ENCODE measurements at places on chromosomes 3 and 15. TPM values are rescaled to one million over a fixed set of nuclear protein-coding genes. Genes with fewer than 3 reads are reported as not detected.
A peak's percentile ranks its signal among the peaks of the same experiment; 100 is the strongest.

GRCh38 chr15:70583006-70583405 is 180.4 kb downstream of the UACA start:
- DNase-seq, result no peak

DNA sequence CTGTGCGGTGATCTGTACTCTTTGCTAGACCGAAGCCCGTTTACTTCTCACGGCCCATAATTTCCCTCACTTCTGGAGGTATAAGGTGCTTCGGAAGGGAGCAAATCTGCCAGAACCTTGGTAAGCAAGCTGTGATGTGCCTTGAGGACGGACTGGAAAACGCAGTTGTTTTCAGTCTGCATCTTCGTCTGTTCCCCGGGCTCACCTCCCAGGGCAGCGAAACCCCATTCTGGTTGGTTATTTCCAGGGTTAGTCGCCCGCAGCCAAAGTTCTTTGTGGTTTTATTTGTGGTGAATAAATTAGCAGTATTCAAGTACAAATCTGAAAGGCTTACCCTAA is 401 bp downstream of the RAMAC start:
- no peak for DNase-seq

GRCh38 chr15:65626856-65627255 is 5.1 kb downstream of the SLC24A1 start:
- DNase-seq, result no peak

DNA sequence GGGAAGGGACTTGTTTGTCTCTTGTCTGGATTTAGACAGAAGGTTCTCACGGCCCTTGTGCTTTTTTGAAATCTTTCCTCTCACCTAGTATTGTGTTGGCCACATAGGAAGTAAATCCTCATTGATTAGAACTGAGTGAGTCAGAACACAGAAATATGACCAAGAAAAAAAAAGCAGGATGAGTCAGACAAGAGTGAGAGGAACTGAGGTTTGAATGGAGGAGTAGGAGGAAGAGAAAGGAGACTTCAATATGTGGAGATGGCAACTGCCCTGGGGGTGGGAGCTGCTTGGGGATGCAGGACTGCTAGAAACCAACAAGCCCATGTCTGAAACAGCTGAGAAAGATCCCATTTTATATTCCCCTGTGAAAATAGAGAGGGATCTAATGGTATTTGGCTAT is 194.1 kb upstream of the ZBTB20 start:
- DNase-seq, result no peak

DNA sequence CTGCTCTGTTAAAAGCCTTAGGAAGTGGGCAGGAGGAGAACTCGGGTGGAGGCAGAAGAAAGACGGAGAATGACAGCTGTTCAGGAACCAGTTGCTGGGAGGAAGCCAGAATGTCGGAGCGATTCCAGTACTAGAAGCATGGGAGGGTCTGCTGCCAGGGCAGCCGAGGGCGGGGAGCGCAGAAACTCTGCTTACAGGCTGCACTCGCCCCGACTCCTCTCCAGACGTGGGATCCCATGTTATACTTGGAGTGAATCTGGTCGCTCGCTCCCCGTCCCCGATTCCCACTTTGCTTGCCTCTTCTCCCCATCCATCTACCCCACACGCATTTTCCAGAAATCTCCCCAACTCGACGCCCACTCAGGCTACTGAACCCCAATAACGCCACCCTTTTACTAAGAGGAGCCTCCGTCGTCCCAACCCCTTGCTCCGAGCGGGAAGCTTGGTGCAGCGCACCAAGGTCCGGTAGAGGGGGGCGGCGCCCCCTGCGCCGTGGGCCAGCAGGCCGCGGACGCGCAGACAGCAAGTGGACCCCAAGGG is 665 bp downstream of the GATM start:
- no peak for DNase-seq

GRCh38 chr15:93500155-93500554 is 411.1 kb upstream of the RGMA start:
- no peak for DNase-seq

DNA sequence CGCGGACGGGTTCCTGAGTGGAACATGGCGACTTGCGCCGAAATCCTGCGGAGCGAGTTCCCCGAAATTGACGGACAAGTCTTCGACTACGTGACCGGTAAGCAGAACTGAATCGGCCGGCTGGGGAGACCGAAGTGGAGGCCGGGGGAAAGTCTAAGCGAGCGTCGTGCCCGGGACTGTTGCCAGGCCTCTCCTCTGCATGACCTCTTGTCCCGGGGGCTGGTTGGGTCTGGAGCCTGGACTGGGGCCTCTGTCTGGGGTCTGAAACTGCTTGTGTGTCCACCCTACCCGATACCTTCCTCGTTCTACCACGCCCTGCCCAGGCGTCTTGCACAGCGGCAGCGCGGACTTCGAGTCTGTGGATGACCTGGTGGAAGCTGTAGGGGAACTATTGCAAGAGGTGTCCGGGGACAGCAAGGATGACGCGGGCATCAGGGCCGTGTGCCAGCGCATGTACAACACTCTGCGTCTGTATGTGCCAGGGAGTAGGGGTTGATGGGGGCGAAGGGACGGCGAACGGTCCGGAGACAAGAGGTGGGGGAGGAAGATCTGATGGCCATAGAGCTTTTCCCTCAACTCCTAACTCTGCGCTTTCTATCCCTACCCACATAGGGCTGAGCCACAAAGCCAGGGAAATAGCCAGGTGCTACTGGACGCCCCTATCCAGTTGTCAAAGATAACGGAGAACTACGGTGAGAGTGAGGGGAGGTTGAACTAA is at the start of gene ABCF3:
TSS of gene ABCF3 (plus strand) at position 16 of the 718 bp plus-strand sequence. CDS start at position 25, 9 bp downstream.
- DNase-seq, result no peak

DNA sequence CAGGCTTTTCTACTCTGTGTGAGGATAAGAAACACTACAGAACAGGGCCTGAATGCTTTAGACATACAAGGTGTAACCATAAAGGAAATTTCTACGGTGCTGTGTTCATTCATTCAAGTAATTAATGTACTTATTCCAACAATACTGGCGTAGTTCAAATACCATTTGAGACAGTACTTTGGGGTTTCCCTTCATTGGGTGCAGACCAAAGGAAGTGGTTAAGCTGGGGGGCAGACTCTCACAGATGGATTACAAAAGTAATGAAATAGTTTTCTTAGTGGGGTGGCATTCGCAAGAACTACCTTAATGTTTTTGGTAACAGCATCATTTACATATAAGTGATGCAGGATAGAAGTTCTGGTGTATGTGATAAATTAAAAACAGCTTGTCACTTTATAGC is 65.9 kb downstream of the BTD start:
- no peak for DNase-seq

DNA sequence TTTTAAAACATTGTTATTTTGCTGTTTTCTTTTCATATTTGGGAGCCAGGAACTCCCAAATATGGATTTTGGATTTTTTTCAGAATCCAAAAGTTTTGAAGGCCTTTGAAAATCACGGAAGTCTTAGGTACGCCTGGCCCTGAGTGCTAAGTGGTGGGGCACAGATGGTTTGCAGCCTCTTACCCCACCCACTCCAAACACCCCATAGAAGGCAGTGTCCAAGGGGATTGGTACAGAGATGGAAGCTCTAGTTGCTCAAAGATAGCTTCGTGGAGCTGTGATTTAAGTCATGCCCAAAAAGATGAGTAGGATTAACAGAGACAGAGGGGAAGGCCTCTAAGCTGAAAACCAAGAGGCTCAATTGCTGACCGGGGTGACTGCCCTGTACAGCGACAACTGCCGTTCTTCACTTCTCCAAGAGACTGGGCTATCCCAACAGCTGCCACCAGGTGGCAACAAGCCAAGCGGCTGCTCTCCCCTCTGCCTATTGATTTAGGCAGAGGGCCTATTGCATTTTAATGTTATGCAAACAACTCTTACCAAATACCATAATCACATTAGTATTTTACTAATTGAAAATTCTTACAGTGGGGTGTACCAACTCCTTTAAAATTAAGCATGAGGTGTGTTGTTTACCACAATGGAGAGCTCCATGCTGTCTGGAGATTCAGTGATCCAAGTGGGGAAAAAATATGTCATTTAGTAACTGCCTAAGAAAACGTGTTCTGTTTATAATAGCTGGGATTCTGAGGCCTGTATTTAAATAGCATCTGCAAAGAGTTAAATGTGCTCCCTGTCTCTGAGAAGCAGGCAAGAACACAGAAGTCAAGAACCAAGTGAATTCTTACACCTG is 64.0 kb upstream of the C15orf61 start:
- peak; percentile 61 for DNase-seq

GRCh38 chr3:184919651-184920050 is 107.7 kb downstream of the VPS8 start:
- DNase-seq, result no peak

GRCh38 chr3:48852151-48852550 is 4.5 kb upstream of the PRKAR2A start:
- DNase-seq, result no peak

- DNase-seq, result no peak
These were observed 148.6 kb downstream of the SHQ1 start for GRCh38 chr3:72699631-72700030.

DNA sequence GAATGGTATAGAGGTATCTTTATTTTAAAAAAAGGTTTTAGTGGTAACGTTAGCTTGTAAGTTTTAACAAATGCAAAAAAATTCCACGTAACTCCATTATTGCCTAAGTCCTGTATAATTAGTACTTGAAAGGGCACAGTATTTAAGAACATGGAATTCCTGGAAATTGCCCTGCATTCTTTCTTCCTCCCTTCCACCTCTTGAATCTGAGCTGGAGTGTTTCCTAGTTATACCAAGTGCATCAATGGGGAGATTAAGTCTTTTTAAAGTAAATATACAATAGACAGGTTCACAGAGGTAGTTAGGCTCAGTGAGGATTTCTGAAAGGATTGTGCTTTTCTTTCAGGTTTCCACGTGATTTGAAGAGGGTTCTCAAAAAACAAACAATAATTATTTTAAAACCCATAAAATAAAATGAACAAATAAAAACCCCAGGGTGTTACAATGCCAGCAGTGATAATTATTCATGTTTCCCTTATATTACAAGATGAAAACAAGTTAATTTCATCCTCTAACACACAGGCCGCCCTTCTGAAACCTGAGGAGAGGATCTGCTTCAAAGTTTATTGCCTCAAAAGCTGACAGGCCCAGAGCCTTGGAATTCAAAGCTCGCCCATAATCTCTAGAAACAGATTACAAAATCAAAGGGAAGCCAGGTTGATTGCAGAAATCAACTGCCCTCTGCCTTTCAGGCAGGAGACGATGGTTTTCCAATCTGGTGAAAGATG is 128.8 kb upstream of the LMOD3 start:
- no peak for DNase-seq

GRCh38 chr3:112129925-112130637 is 3.0 kb downstream of the GCSAM start:
- DNase-seq, result no peak

DNA sequence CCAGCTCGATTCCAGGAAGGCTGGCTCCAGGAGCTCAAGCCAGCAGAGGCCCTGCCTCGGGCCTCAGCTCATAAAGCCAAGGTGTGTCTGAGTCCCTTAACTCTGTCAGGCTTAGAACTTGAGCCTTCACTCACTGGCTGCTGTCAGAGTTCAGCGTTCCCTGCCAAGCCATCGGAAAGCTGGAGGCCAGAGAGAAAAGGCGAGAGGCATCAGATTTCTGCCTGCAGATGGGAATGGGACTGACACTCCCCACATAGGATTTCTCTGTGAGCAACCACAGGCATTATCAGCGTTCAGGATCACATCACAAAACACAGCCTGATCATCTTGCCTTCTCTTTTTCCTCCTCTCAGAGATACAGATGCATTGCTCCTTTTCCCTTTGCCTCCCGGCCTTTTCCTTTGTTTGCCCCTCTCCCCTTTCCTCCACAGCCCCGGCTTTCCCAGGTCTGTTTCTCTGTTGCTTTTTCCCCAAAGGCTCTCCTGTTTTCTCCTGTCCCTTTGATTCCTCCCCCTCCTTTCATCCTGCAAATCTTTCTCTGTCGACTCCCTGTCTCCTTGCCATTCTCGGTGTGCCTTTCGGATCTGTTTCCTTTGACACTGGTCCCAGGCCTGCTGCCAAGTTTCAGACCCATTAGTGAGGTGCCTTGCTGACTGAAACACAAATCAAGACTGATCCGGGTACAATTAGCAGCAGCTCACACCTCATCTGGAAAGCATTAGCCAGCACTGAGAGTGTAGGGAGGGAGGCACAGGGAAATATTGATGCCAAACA is 44.5 kb upstream of the BOC start:
- DNase-seq, result peak; percentile 55

DNA sequence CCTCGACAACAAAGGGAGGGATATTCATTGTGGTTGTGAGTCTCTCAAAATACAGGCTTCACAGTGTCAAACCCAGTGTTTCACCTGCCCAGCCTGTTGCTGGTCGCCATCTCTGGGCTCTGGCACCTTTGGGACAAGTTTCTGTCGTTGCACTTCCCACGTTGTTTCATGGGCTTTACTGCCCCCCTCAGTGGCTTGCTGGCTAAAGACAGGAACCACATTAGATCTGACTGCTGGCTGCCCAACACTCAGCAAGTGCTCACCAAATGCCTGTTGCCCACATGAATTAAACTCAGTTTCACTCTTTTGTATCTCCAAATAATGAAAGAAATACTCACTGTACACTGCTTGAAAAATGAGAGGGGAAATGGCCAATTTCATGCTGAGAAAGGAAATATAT is 27.6 kb downstream of the FOXL2 start:
- DNase-seq, result no peak

GRCh38 chr3:39716849-39717248 is 92.6 kb upstream of the MYRIP start:
- DNase-seq, result no peak

- DNase-seq, result no peak
These were observed 208.8 kb upstream of the CTDSPL start for GRCh38 chr3:37652851-37653250.

DNA sequence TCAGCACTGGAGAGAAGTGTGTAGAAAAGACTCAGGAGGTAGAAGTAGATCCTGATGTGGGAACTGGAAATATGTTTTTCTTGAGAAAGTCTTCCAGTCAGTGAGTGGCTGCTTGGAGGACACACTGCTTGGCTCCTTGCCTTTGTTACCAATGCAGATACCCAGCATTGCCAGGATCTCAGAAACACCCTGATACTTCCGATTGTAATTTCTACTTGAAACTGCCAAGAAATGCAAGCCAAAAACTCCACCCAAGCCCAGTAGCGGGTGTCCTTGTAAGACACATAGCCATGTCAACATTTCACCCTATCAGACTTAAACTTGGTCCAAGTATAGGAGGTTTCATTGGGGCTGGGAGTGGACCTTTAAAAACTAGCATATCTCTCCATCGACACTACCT is 141.8 kb downstream of the ALDH1A2 start:
- DNase-seq, result no peak

- no peak for DNase-seq
These were observed 417.3 kb downstream of the NLGN1 start for GRCh38 chr3:173814809-173815208.

Gene PLSCR2
- polyA plus RNA-seq, result 0.73 TPM

Gene RBPMS2
- polyA plus RNA-seq, result 13.5 TPM

Gene LRRC31
- polyA plus RNA-seq, result 0.30 TPM

Gene USP50
- polyA plus RNA-seq, result 1.6 TPM

Gene RPL39L
- 21.3 TPM for polyA plus RNA-seq

Gene ZBTB20
- polyA plus RNA-seq, result 4.8 TPM

Gene GOLGA8K
- polyA plus RNA-seq, result 1.3 TPM

Gene NCBP2
- 107 TPM for polyA plus RNA-seq

All from right renal pelvis (tissue), 4 donors.